ENCODE measurements at places on chromosomes 16 and 17.

DNA sequence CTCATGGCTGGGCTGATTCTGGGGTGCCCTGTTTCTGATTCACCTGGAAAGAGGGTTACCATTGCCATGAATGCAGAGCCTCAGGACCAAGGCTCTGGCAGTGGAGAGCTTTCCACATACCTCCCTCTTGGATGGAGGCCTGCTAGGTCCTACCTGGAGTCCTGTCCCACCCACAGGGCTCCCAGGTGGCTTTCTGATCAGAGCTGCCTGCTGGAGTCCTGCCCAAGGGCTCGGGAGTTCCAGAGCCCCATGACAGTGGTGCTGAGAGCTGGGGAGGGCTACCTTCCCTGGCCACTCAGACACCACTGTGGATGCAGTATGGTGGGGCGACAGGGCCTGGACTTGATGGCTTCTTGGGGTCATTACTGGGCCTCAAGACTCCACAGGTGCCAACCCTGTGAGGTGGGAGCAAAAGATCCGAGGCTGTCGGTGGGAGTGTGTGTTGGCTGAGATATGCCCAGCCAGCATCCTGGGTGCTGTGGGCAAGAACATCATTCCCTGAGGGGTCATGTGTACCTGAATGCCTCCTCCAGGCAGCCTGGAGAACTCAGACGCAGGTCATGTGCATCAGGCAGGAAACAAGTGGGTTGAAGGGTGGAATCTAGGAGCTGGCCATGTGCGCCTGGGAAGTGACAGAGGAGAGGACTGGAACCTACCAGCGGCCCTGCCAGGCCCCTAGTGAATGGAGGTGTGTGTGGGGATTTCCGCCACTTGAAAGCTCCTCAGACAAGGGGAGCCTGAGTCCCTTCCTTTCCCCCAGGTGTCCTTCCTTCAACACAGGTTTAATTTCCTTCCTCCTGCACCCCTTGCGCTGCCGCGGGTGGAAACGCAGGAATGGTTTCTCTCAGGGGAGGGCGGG lies 2.3 kb upstream of the WNT3 start:
- DNase-seq: no peak

GRCh38 chr17:68344701-68345136 lies 53.4 kb downstream of the ARSG start:
- no peak for DNase-seq

- peak; percentile 76 for DNase-seq
Observed at GRCh38 chr16:96935-97381, 18.9 kb downstream of the MPG start.

DNA sequence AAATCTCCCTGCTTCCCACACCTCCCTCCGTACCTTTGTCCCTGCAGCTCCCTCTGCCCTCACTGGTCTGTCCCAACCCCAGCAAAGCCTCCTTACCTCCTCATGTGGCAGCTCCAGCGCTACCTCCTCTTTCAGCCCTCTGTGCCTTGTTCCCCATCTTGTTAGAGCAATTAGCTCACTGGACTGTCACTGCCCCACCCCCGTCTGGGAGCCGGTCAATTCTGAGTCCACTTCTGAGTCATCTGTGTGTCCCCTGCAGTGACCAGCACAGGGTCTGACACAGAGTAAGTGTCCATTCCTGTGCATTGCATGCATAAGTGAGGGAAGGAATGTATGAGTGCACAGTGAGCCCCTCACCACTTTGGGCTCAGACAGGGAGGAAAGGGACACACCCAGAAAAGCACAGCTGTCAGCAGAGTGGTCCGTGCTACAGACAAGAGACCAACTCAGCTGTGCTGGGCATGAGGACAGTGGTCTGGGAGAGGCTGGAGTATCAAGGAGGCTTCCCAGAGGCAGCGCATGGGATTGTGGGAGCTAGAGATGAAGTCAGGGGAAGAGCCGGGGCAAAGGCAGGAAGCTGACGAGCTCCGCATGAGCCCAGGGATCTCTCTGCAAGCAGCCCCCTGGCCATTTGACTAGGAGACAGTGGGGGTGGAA lies 45.9 kb downstream of the PITPNM3 start:
- no peak for DNase-seq

DNA sequence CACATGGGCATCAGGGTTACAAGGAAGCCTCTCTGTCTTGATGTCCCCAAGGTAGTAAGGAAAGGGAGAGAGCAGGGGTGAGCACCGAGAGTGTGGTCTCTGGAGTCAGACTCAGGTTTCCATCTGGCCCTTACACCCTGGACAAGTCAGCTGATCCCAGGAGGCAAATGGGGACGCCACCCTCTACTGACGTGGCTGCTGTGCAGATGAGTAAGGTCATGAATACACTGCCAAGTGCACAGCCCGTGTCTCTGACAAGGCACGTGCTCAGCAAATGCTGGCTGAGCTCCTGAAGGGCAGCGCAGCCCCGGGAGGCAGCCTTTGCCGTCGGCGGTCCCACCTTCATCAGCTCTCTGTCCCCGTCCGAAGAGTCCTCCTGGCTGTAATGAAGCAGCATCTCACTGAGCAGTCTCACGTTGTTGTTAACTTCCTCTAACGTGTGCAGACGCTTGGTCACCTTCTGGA lies 19.4 kb downstream of the GGA3 start:
- no peak for DNase-seq

GRCh38 chr17:50176559-50177357 lies 11.0 kb downstream of the SGCA start:
- DNase-seq: no peak

DNA sequence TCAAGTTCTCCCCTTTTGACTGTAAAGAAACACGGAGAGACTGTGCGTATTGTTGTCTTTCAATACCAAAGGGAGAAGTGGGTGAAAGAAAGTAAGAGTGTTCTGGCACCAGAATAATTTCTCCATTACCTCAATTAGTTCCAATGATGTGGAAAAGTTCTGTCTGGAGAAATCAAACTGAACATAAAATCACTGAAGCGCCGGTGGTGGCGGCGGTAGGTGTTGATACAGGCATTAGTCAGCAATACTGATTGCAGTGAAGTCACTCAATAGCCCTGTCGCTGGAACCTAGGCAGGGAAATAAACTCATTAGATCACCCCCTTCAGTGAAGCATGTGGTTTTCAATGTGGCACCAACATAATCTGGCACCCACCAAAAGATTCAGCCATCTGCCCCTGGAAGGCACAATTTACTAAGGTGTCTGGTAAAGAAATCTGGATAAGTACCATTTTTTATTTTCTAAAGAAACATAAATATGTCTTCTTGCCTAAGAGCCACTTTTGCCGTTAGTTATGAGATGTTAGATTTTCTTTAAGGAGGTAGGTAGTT lies 274.2 kb upstream of the SOX9 start:
- no peak for DNase-seq

DNA sequence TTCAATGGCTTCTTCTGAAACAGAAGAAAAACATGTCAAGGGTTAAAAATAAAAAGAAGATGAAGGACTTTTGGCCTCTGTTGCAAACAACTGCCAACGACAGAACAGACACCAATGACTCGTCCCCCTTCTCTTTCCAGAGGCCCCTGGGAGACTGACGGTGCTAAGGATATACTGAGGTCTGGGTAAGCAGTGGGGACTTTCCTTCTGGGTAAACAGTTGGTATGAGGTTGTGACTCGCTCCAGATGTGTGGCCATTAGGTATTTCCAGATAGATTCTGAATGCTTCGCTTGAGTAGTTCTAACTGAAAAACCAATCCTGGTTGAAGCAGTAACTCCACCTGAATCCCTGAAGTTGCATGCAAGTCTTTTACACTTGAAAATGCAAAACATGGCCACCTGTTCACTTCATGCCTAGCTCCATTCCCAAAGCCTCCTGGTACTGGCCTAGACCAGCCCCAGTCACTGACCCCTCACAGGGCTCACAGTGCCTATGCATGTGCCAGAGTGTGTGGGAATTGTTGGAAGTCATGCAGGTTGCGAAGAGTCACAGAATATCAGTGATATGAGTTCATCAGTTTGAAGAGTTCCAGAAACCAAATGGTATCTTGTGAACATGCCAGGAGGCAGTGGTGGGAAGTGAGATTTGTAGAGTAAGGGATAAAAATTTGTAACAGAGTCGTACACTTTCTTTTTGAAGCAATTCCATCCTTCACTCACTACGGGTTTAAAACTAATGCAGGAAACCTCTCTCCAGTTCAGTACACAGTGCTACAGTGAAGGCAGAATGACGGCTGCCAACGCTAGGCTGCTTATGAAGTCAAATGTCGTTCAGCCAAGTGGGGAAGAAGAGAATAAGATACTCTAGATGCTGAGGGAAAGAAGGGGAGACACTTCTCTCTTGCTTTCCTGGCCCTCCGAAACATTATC lies 217.8 kb downstream of the ZFHX3 start:
- no peak for DNase-seq

- DNase-seq: no peak
Observed at GRCh38 chr16:3248596-3248995, 7.8 kb downstream of the MEFV start.

GRCh38 chr17:7750321-7750821 lies 32.8 kb downstream of the DNAH2 start:
- DNase-seq: no peak

DNA sequence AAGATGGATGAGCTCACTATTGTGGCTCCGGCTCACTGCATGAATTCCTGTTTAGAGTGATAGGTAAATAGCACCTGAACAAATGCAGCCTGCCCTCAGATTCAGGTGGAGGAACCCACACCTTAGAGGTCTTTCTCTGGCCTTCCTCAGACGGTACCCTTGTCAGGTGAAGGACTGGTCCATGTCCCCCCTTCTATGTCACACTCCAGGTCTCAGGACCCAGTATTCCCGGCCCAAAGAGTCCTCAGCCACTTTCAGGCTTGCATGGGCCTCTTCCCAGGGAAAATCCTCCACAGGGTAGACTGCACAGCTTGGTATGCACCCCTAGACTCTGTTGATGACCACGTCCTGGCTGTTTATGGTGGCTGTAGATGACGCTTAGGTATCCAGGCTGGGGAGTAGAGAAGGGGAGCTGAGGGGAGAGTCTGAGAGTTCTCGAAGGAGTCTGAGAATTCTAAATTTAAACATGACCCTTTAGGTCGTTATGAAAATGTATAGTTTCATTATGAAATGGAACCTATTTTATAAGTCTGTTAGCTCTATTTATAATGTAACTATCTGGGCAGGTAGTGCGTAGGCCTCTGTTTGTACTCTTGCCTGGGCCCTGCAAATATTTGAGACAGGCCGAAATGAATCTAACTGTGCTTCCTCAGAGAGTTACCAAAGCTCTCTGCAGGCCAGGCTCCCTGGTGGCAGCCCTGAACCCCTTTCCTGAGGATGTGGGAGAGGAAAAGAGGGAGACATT lies 32.5 kb upstream of the CCR7 start:
- DNase-seq: no peak

- DNase-seq: no peak
Observed at GRCh38 chr17:83182620-83183101, 103.3 kb downstream of the METRNL start.

DNA sequence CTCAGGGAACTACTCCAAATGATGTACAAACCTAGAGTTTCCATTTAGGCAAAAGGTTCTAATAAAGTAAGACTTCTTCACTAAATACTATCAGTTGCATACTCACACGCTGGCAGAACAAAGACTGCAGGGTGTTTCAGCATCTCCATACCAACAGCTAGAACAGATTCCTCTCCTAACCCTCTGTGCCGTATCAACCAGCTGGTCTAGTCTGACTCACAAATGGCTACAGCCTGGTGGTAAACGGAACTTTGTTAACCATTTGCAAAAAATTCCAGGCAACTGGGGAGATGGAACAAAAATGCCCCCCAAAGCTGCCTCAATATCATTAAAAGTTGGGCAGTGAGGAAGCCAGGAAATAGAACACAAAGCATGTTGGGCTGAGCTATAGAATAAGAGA lies 217.1 kb downstream of the GRIN2A start:
- no peak for DNase-seq

DNA sequence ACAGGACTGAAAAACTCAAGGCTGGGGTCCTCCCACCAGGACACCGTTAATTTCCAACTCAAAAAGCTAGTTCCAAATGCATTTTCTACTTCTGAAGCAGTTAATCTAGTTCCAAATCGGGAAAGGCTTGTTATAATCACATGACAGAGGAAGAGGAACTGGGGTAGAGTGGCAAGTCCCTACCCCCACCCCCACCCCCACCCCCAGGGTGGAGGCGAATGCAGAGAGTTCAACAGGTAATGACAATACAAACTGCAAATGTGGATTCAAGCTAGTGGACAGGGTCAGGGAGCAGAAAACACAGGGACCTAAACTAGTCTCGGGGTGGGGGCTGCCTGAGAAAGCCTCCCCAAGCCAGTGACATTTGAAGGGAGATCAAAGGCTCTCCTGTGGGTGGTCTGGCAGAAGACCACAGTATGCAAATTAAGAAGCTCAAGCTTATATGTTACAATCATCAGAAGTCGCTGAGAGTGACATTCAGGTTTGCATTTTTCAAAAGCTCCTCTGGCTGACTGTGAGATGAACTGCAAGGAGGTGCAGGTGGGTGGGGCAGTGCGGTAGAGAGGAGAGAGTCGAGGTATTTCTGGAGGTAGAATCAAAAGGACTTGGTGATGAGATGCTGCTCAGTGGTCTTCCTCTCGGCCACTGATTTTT lies 56.4 kb upstream of the SLC25A19 start:
- no peak for DNase-seq

- no peak for DNase-seq
Observed at GRCh38 chr17:40538936-40539705, 26.2 kb downstream of the CCR7 start.

DNA sequence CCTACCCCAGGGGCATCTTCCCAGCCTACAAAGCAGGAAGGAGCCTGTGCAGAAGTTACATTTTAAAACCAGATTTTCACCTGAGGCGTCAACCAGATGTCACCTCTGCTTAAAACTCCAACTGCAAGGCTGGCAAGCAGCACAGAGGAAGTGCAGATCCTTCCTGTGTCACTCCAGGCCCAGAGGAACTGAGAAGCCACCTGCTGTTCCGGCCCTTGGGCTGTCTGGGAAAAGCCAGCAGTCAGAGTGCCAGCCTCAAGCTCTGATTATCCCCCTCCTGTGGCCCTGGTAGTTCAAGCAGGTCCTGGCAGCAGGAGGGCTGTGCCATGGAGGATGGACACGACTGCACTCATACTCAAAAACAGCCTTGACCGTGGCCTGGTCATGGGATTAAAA lies 10.2 kb downstream of the POLR2C start:
- DNase-seq: no peak

- DNase-seq: no peak
Observed at GRCh38 chr17:82214012-82214628, 1.5 kb upstream of the CCDC57 start.

DNA sequence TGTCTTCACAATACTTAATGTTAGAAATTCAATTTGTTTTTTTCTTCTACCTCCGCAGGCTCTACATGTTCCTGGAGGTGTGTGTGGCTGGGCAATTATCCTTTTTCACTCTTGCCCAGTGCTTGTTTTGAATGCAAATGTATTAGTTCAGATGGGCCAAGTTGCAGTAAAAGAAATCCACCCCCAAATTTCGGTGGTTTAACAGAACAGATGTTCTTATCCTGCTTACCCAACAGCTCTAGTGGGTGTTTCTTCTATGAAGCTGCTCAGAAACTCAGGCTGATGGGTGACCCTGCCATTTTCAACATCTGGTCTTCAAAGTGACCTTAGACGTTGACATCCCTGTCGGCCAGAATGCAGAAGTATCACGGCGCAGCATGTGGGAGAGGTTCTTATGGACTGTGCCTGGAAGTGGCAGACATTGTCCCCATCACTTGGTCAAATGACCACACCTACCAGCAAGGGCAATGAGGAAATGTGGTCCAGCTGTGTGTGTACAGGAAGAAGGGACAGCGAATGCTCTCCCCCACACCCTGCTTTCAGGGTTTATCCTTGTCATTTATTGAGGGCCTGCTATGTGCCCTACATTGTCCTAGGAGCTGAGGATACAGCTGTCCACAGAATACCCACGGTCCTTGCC lies 157.3 kb downstream of the CDH13 start:
- no peak for DNase-seq

All from anterior cingulate cortex (tissue), 58 donors.